ENCODE measurements at places on chromosomes 12 and 14.

DNA sequence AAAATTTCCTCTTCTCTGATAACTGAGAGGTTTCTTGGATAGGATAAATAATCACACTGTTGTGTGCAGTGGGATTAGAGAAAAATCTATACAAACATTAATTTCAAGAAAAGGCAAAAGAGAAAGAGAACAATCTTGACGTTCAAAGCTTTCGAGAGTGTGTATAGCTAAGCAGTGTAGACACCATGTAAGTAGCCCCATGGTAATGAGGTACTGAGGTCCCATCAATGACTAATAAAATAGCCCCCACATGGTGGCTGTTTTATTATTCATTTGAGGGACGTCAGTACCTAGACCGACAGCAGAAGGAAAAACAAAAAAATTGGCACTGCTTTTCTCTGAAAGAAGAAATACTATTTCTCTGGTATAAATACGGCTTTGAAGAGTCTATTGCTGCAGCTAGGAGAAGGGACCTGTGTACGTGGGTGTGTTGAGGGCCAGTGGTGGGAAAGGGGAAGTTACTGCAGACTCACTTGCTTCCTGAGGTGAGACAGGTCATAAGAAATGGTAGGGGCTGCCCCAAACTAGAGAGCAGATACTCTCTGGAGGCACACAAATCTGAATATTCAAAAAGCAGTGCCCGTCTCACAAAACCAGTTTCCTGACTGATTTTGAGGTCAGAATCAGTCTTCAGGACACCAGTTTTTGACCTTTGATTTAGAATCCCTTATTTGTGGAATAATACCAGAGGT is 339.8 kb downstream of the EMP1 start:
- DNase-seq, result no peak

- no peak for DNase-seq
Measured at GRCh38 chr12:80815351-80815750, 98.6 kb downstream of the MYF5 start.

DNA sequence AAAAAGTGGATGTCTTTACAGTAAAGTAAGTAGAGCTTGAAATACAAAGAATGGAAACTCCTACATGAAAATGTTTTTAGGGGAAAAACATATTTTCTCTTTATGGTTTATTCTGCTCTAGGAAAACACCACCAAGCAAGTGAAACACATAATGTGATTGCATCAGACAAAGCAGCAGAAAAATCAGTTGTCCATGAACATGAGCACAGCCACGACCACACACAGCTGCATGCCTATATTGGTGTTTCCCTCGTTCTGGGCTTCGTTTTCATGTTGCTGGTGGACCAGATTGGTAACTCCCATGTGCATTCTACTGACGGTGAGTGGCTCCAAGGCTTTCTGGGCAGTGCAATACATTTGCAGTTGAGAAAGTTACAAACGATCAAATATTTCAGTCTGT is 42.6 kb upstream of the PLEKHD1 start:
- no peak for DNase-seq

- peak; percentile 28 for DNase-seq
Measured at GRCh38 chr12:64672925-64673409, 62.7 kb downstream of the RASSF3 start.

DNA sequence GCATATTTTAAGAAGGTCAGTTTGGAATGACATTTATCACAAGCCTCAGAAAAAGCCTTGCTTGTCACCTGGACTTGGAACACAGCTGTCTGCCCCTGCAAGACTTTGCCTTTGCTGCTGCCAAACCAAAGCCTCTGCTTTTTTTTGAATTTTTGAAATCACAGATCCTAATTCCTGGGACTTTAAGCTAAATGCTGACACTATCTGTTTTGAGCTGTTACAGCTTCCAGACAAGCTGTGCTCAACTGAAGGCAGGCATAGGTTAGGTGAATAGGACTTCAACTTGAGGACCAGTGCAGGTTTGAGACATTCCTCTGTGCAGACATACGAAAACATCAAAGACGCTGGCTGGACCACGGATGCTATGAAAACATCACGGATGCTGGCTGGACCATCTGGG is 11.3 kb upstream of the CDKN3 start:
- DNase-seq, result no peak

Measured in ACHN (cell line).